ENCODE measurements at places on chromosomes 12 and 14.
A peak's percentile ranks its signal among the peaks of the same experiment; 100 is the strongest.

- no peak for DNase-seq
- H3K27me3 ChIP-seq, result no peaks in the 10 kb centered on the region
- H3K36me3 ChIP-seq, result no peaks in the 10 kb centered on the region
- H3K4me3 ChIP-seq, result no peak overlapping the region
- no peaks in the 10 kb centered on the region for H3K4me1 ChIP-seq
- H3K27ac ChIP-seq, result no peak overlapping the region
Observed at GRCh38 chr14:96705422-96706092, 91.6 kb upstream of the VRK1 start.

GRCh38 chr14:30243805-30244204, 315.2 kb upstream of the G2E3 start:
- no peak overlapping the region for H3K27ac ChIP-seq
- H3K4me1 ChIP-seq, result no peaks in the 10 kb centered on the region
- H3K36me3 ChIP-seq, result no peaks in the 10 kb centered on the region

DNA sequence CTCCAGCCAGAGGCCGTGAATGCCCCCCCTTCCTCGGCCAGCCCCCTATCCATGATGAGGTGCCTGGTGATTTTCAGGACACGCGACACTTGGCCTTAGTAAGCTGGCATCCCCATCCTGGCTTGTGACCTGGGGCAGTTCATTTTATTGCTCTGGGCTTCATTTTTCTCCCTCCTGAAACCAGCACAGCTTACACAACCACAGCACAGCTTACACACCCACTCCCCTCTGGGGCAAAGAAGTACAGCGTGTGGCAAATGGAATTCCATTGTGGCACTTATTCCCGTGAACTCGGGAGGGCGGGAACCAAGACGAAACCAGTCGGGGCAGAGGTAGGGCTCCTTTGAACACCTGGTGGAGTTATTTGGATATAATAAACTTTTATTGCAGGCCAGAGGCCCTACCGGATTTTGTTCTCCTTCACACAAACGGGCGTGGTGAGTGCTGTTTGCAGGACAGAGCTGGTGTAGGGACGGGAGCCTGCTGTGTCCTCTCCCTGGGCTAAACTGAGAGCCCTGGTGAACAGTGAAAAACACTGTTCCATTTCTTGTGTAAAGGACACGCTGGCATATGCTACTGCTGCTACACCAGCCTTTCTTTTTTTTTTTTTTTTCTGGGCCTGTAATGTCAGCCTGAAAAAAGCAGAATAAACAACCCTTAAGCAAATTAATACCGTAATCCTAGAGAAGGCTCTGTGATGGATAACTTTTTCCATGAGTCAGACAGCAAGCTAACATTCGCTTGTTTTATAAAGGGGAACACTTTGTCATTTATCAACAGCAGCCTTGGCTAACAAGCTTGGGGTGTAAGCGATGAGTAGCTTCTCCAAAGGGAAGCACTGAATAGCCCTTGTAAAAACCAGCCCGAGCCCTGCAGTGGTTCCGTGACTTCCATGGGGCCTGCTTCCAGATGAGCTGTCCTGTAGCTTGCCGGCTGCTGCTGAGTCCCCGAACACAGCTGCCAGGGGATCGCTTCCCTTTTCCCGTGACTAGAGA, 29.3 kb downstream of the CD9 start:
- peaks cover 56% of the 10 kb centered on the region for H3K36me3 ChIP-seq
- DNase-seq, result no peak

DNA sequence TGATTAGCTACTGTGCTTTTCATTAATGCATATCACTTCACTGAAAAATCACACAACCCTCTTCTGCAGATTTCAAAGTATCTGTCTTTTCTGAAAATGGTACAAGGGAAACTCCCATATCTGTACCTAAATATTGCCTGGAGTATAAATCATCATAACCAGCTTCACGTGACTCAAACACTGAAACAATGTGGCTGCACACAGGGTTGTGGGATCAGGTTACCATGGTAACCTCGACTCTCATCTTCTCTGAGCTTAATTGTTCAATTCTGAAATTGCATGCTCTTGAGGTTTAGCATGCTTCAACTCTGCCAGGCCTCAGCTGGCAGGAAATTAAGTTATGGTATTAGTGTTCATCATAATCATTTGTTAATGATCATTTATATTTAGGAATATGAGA, 77.5 kb upstream of the CPSF6 start:
- H3K4me3 ChIP-seq, result no peak overlapping the region
- H3K4me1 ChIP-seq, result peaks cover 4% of the 10 kb centered on the region

GRCh38 chr12:58757422-58757821, 162.9 kb downstream of the LRIG3 start:
- no peaks in the 10 kb centered on the region for H3K27me3 ChIP-seq
- H3K4me1 ChIP-seq, result no peaks in the 10 kb centered on the region
- H3K4me3 ChIP-seq, result no peak overlapping the region
- H3K36me3 ChIP-seq, result no peaks in the 10 kb centered on the region
- no peak for DNase-seq

DNA sequence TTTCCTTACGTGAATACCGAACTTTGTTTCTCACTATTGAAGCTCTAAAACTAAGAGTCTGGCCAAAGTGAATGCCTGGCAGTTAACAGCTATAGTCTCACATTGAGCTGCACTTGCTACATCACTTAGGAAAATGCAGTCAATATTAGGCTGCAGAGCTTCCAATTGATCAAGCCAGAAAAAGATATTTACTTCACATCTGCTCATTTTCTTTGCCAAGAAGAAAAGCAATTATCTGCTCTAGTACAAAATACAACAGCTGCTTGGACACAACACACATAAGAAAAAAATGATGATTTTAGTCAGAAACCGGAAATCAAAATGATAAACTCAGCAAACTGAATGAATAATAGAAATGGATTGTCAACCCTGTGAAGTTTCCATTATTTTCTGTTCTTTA, 45.4 kb downstream of the TMTC1 start:
- H3K36me3 ChIP-seq, result no peaks in the 10 kb centered on the region
- H3K4me3 ChIP-seq, result no peak overlapping the region
- H3K4me1 ChIP-seq, result no peaks in the 10 kb centered on the region
- DNase-seq, result no peak

GRCh38 chr12:60752589-60752988, 1156.8 kb downstream of the SLC16A7 start:
- H3K4me3 ChIP-seq, result no peak overlapping the region
- no peak overlapping the region for H3K27ac ChIP-seq
- no peaks in the 10 kb centered on the region for H3K4me1 ChIP-seq
- H3K36me3 ChIP-seq, result no peaks in the 10 kb centered on the region
- H3K27me3 ChIP-seq, result no peaks in the 10 kb centered on the region

DNA sequence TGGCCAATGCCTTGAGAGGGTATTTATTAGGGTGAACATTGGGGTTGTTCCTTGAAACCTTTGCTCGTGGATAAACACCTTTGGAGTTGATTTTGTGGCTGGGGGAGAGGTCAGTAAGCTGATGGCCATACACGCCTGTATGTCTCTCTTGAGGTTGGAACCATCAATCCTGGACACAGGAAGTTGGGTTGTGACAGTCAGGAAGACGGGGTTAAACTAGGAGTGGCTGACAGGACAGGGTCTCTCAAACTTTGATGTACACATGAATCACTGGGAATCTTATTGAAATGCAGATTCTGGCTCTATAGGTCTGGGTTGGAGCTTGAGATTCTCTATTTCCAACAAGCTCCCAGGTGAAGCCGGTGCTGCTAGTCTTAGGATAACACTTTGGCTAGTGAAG, 12.8 kb upstream of the WSCD2 start:
- H3K4me1 ChIP-seq, result no peaks in the 10 kb centered on the region
- H3K36me3 ChIP-seq, result no peaks in the 10 kb centered on the region
- DNase-seq, result no peak
- peaks cover 6% of the 10 kb centered on the region for H3K27me3 ChIP-seq
- H3K27ac ChIP-seq, result no peak overlapping the region

GRCh38 chr14:87241018-87241768, 751.8 kb downstream of the GALC start:
- no peaks in the 10 kb centered on the region for H3K4me1 ChIP-seq
- no peak overlapping the region for H3K4me3 ChIP-seq
- H3K27ac ChIP-seq, result no peak overlapping the region
- DNase-seq, result no peak
- H3K27me3 ChIP-seq, result no peaks in the 10 kb centered on the region
- H3K36me3 ChIP-seq, result no peaks in the 10 kb centered on the region

GRCh38 chr14:100202712-100203111, 36.2 kb upstream of the YY1 start:
- no peak overlapping the region for H3K27ac ChIP-seq
- no peak overlapping the region for H3K4me3 ChIP-seq
- no peaks in the 10 kb centered on the region for H3K27me3 ChIP-seq

DNA sequence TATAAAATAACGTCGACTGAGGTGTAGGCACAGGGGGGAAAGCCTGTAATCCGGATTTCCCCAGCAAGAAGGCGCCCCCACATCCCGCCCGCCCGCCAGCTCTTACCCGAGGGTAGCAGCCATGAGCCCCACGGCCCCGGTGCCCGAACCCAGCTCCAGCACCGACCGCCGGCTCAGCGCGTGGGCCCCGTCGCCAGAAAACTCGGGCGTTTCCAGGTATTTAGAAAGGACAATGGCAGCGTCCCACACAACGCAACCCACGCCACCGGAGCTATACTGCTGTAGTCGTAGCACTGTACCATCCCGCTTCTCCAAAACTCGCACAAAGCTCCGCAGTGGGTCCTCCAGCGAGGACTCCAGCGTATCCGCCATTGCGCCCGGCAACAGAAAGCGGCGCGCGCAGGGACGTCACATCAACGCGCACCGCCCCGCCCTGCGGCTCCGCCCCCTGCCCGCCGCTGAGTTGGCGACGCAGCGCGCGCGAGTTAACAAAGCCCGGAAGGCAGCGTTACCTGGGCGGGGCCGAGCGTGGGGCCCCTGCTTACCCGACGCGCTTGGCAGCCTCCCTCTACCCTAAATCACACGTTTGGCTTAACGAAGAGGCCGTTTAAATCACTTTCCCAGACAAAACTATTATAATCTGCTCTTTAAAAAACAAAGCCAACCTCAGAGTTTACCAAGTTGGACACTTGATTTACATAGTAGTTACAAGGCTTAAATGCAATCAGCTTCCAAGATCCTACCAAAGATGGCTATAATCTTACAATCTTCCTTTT, at the start of gene VCPKMT:
Gene VCPKMT (minus strand): TSS at position 392 of the 776 bp plus-strand sequence. CDS start 20 bp downstream, at position 372.
- peak within 1 kb of the TSS; percentile 90 for H3K27ac ChIP-seq
- peak within 1 kb of the TSS; percentile 63 for H3K4me3 ChIP-seq
- peaks cover 53% of the 10 kb centered on the region for H3K36me3 ChIP-seq
- DNase-seq, result peak; percentile 97

GRCh38 chr12:1080520-1081223, 89.6 kb downstream of the ERC1 start:
- no peak overlapping the region for H3K4me3 ChIP-seq
- H3K36me3 ChIP-seq, result no peaks in the 10 kb centered on the region
- DNase-seq, result no peak
- no peak overlapping the region for H3K27ac ChIP-seq

DNA sequence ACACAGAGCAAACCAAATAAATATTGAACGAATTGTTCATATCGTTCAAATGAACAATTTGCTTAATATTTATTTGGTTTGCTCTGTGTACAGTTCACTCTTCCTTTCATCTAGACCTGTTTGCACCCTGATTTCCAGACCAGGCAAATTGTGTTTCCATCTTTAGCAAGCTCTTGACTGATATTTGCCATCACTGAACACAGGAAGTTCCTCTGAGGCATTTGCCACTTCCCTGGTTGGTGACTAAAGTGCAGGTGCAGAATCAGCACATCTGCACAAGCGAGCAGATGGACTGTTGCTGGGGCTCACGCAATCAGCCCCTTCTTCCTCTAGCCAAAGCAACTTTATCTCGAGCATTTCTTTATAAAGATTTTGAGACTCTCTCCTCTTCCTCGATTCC, 112.9 kb downstream of the DAAM1 start:
- no peak overlapping the region for H3K4me3 ChIP-seq
- no peaks in the 10 kb centered on the region for H3K27me3 ChIP-seq
- H3K4me1 ChIP-seq, result peaks cover 27% of the 10 kb centered on the region
- DNase-seq, result no peak
- H3K27ac ChIP-seq, result no peak overlapping the region

GRCh38 chr12:39327510-39327909, 115.4 kb downstream of the KIF21A start:
- H3K27ac ChIP-seq, result no peak overlapping the region
- H3K27me3 ChIP-seq, result no peaks in the 10 kb centered on the region
- DNase-seq, result no peak
- no peak overlapping the region for H3K4me3 ChIP-seq
- no peaks in the 10 kb centered on the region for H3K36me3 ChIP-seq
- H3K4me1 ChIP-seq, result no peaks in the 10 kb centered on the region

DNA sequence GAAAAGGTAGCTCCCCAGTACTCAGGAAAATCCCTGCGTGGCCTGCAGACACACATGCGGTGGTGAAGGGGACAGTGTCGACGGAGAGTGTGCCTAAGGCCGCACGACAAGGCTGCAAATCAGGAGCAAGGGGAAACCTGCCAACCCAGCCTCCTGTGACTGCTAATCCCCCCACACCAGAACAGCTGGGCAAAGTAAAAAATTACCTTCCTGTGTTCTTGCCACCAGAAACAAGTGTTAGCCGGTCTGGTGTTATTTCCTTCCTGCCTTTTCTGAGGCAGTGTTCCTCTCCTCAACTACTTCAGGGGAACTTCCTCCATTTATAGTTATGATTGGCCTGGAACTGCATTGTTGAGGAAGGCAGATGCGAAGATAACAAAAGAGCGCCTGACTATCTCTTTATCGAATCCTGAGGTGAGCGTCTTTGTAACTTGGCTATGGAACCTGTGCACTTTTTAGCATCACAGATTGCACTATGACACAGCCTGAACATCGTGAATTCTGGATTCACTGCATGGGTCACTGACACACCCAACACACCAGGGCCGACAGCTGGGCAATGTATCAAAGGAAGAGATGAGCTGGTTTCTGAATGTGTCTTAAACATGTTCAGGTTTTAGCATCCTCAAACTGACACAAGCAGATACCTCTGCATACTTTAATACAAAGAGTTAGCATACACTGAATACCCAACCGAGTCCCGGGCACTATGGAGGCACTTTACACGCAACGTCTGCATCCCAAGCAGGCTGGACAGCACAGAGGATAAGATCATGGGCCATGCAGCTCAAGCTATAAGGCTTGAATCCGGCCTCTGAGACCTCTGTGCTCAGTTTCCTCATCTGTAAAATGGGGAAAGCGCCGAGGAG, 28.9 kb downstream of the SLC15A4 start:
- peaks cover 88% of the 10 kb centered on the region for H3K36me3 ChIP-seq
- H3K4me3 ChIP-seq, result no peak overlapping the region
- H3K27me3 ChIP-seq, result no peaks in the 10 kb centered on the region
- DNase-seq, result no peak
- no peak overlapping the region for H3K27ac ChIP-seq

DNA sequence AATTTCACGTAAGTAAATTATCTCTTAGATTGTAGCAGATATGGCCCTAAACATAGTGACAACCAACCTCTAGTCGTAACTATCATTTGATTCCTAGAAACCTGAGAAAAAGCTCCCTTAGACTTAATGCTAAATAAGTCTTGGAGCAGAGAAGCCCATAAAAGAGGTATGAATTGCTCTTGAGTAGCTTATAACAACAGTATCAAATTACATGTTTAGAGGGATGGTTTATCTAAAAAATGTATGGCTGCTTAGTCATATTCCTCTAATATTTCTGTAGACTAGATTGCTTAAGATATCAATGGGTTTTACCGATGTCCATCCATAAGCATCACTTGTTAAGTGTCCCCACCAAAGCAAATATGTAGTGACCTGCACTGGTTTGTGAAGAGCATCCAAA, 259.7 kb downstream of the NELL2 start:
- H3K36me3 ChIP-seq, result no peaks in the 10 kb centered on the region
- no peak for DNase-seq
- no peak overlapping the region for H3K4me3 ChIP-seq
- no peak overlapping the region for H3K27ac ChIP-seq
- H3K4me1 ChIP-seq, result no peaks in the 10 kb centered on the region

GRCh38 chr12:68510397-68510796, 100.3 kb upstream of the RAP1B start:
- no peaks in the 10 kb centered on the region for H3K36me3 ChIP-seq
- no peak for DNase-seq
- H3K27ac ChIP-seq, result no peak overlapping the region
- no peak overlapping the region for H3K4me3 ChIP-seq
- no peaks in the 10 kb centered on the region for H3K27me3 ChIP-seq
